GM23338 (cell line): ENCODE measurements at places on chromosomes 7 and 10. TPM values are rescaled to one million over a fixed set of nuclear protein-coding genes. Genes with fewer than 3 reads are reported as not detected.

The GDF2 gene
- polyA plus RNA-seq: not detected in 2 replicates

The TMEM140 gene
- polyA plus RNA-seq: 1.3 and 2.7 TPM in 2 replicates

The OR6V1 gene
- not detected in 2 replicates for polyA plus RNA-seq

The SEMA3D gene
- 1.5 and 1.7 TPM in 2 replicates for polyA plus RNA-seq

The SPDYE5 gene
- 1.2 and 1.8 TPM in 2 replicates for polyA plus RNA-seq

The MBL2 gene
- polyA plus RNA-seq: not detected in 2 replicates

The IQUB gene
- polyA plus RNA-seq: 0.57 and 0.79 TPM in 2 replicates

The SPDYE8 gene
- 0.14 and 0.34 TPM in 2 replicates for polyA plus RNA-seq
